ENCODE measurements at places on chromosomes 7 and 10.
A peak's percentile ranks its signal among the peaks of the same experiment; 100 is the strongest.

DNA sequence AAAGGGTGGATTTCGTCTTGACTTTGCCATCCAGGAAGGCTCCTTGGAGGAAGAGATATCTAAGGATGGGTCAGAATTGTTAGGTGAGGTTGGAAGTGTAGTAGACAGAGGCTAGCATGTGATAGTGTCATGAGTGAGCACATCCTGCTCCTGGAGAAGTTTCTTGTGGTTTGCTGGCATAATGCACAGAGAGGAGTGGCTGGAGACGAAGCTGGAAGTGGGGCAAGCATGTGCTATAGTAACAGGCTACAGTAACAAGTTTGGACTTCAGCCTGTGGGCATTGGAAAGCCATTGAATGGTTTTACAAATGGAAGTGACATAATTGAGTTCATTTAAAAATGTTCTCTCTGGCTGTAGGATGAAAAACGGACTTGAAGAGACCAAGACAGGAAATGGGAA lies 175.6 kb upstream of the VWC2 start:
- DNase-seq, result no peak

- DNase-seq, result no peak
These were observed 98.8 kb downstream of the ELFN1 start for GRCh38 chr7:1768832-1769231.

GRCh38 chr7:146146831-146147486 lies 30.4 kb downstream of the CNTNAP2 start:
- peak; percentile 60 for DNase-seq

GRCh38 chr10:92822060-92822634 lies 26.2 kb upstream of the EXOC6 start:
- peak; percentile 80 for DNase-seq

DNA sequence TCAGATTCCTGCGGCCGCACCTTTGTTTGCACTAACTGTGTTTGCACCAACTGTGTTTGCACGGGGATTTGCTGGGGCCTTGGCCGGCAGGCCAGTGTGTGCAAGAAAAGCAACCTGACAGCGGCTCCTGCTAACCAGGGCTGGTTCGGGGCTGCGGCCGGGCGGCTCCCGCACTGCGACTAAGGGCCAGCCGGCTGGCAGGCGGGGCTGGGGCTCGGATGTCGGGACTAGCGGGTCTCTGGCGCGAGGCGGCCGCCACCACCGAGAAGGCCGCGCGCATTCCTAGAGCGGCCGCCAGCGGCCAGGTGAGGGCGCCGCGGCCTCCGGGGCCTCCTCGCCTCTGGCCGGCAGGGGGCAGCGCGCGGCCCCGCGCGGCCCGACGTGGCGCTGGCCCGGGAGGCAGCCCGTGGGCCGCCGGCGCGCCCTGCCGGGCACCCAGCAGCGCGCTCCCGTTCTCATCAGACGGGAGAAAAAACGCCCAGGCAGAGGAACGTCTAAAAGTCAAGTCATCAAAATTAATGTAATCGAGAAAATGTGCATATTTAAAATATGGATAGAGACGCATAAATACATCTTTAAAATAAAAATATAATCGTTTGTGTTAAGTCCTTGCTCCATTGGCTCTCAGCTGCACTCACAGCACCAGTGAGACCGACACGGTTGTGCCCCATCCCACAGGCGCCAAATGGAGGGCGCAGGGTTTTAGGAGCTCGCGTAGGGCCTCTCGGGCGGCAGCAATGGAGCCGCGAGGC lies 38.5 kb downstream of the ZNF777 start:
- DNase-seq, result peak; percentile 51

GRCh38 chr7:124387056-124387455 lies 354.2 kb upstream of the TMEM229A start:
- DNase-seq, result no peak

DNA sequence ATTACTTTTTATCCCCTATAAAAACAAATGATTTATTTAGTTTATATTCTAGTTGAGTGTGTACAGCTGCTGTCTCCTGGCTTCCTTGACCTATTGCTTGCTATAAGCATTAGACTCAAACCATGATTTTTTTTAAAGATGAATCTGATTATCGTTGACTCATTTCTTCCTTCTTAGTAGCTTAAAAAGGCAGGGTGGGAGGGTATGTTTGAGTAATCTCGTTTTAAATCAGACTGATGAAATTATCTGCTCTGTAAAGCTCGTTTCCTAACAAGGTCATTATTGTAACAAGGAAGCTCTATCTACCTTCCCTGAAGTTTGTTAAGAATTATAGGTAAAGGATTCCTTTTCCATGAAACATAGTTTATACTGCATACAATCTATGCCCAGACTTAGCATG lies 276.3 kb upstream of the KCND2 start:
- DNase-seq, result no peak

DNA sequence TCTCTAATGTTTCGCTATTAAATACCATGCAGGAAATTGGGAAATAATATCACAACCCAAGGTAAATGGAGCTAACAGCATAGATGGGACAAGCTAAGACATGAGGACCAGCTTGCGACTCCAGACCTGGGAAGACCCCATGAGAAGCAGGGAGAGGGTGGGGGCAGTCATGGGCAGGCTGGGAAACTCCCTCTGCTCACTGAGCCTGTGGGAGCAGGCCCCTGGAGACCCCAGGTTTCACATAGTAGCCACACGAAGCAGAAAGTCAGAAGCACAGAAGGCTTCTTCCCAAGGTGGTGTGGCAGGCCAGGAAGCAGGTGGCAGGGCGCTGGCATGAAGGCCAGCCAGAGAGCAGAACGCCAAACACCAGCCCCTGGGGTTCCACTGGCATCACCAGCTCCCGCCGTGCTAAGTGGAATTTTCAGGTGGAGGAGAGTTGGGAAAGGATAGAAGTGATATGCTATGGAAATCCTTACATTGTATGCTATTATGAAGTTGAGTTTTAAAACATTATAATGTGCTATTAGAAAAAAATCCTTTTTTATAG lies 99.9 kb upstream of the RNF32 start:
- no peak for DNase-seq

DNA sequence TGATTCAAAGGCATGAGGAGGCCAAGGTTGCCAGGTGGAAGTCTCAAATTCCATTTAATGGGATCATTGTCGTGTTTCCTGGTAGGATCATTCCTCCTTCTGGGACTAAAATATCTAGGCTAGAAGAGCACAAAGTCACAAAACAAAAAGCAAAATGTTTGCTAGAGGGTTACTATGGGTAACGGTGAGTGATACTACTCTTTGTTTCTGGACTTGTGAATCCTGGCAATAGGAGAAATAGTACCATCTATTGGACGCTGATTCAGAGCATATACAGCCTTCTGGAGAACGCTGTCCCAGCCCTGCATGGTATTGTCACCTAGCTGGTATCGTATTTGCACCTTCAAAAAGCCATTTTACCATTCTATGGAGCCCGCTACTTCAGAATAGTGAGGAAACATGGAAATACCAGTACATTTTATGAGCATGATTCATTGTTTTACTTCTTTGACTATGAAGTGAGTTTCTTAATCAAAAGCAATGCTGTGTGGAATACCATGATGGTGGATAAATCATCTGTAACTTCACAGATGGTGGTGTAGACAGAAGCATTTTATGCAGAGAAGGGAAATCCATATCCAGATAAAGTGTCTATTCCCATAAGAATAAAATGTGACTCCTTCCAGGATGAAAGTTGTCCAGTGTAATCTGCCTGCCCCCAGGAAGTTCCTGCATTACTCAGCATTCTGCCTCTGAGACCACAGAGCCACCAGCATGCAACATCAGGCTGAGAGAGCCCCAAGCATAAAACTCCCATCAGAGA lies 361.0 kb downstream of the ETV1 start:
- DNase-seq, result peak; percentile 72

DNA sequence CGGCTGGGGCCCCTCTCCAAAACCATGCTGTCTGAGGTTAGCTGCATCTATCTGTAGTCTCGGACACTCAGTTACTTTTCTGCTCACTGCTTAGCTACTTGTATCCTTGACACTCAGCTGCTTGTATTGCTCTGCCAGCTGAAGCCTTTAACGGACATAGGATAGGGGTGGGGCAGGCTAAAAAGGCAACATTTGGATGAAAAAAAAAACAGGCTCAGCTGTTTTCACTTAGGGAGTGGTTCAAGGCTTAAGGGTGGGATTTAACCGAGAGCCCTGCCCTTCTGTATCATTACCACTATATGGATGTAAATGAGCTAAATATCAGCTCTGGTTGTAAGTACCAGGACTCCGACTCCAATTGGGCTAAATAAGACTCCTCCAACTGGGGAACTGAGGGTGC lies 28.6 kb downstream of the LSMEM1 start:
- DNase-seq, result no peak

Measured in astrocyte of the spinal cord (primary cell).